Dermis blood vessel endothelial cell (primary cell): ENCODE measurements at places on chromosomes 7 and 10. TPM values are rescaled to one million over a fixed set of nuclear protein-coding genes. Genes with fewer than 3 reads are reported as not detected.

Gene PDK4
- 88.9 and 105 TPM in 2 replicates for total RNA-seq

Gene SLC26A5
- total RNA-seq = 0.85 and 0.93 TPM in 2 replicates

Gene NRAP
- not detected in 2 replicates for total RNA-seq

Gene EIF3A
- 131 and 167 TPM in 2 replicates for total RNA-seq

Gene PNLIP
- total RNA-seq = not detected in 2 replicates

- DNase-seq = no peak
Measured at GRCh38 chr7:41567031-41567730, 135.7 kb downstream of the INHBA start.

GRCh38 chr7:157411580-157411979, 74.8 kb downstream of the DNAJB6 start:
- no peak for DNase-seq

DNA sequence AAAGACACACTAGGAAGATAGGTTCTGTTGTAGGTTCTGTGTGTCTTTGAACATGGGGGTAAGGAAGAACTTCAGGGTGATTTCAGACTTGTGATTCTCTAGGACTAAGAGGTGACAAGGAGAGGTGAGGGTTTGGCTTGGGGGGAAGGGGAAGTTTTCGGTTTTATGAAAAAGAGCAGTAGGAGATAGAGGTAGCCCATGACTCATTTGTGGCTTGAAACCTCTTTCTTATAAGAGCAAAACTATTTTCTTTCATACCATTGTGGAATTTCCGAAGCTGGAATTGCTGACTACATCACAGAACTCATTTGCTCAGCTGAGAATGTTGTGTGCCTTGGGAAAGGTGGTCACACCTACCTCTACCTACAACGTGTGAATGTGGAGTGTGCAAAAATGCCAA, 39.6 kb upstream of the IKZF1 start:
- no peak for DNase-seq

DNA sequence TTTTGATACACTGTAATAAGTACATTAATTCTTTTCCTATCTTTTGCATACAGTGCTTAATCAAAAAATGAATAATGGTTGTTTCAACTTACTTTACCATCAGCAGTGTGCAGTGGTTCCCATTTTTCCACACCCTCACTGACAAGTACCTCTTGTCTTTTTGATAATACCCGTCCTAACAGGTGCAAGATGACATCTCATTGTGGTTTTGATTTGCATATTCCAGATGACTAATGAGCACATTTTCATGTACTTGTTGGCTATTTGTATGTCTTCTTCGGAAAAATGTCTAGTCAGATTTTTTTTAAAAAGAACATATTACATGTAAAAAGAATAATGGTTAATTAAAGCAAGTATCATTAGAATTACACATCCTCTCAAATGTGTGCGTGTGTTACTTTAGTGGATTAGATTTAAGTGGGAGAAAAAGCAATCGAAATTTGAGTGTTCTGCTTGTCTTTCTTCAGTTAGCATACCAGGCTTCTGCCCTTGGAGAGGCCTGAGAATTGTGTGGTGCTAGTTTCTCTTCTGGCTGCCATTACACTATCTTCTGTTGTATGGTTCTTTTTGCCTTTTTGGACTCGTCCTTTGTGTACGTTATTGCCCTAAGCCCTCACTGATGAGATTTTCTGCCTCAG, 291.2 kb downstream of the AUTS2 start:
- DNase-seq = no peak

GRCh38 chr10:104650635-104651331, 9.7 kb downstream of the SORCS3 start:
- no peak for DNase-seq

GRCh38 chr10:86970982-86971231, 2.6 kb downstream of the ADIRF start:
- no peak for DNase-seq

GRCh38 chr7:158420591-158421340, 166.9 kb downstream of the PTPRN2 start:
- DNase-seq = no peak

GRCh38 chr10:18424200-18424599, 227.2 kb downstream of the NSUN6 start:
- DNase-seq = no peak

DNA sequence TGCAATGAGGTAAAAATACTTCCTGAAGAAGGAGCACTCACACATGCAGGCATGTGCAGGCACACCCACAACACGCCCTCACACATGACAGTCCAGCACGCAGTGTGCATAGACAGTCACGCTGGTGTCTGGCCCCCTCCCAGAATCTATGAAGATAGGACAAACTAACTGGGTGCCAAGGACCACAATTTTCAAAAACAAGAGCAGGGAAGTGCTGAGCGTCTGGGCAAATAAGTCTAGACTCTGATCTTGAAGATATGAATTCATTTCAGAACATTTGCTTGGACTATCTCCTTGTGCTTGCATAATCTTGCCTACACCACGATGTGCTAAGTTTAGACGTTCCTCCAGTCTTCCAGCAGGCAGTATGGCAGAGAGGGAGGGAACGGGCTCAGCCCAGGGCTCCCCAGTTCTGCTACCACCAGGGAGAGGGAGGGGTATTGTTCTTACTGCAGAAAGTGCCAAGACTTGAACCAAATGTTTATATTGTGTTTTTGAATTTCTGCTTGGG, 276.5 kb upstream of the KLF6 start:
- no peak for DNase-seq

DNA sequence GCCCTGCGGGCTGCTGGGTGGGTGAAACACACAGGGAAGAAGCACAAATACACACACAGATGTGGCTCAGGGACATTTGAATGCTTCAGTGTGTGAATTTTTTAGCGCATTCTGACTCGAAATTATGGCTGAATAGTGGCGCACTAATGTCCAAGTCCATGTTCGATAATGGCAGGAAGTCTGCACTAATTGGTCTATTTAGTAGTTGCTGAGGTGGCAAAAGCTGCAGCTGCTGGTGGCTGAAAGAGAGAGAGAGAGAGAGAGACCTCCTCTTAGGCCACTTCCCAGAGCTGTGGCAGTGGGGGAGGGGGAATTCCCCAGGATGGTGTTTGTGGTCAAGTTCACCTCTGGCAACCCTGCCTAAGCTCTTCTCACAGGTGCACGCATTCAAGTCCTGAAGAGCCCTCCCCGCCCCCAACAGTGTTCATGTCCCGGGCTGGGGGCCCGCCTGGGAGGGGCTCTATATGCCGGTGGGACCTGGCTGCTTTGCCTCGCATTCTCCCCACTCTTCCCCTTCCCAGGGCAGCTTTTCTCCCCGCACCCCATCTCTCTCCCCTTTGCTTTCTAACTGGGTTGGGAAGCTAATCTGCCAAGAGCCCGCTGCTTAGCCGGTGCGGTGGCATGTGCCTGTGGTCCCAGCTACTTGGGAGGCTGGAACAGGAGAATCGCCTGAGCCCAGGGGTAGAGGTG, 6.0 kb upstream of the MNX1 start:
- no peak for DNase-seq

- DNase-seq = no peak
Measured at GRCh38 chr10:26044141-26044749, 110.2 kb downstream of the MYO3A start.

DNA sequence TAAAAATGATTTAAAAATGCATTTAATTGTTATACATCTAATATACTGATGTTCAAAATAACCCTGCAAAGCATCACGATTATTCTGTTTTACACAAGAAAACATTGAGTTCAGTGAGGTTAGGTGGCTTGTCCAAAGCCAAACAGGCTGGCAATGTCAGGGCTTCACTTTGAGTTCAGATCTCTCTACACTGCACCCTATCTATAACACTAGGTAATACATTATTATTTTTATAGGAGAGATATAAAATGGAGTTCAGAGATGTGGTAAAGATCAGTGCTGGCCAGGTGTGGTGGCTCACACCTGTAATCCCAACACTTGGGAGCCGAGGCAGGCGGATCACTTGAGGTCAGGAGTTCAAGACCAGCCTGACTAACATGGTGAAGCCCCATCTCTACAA, 165.9 kb upstream of the MYO3A start:
- DNase-seq = no peak

- DNase-seq = no peak
Measured at GRCh38 chr7:156160811-156161210, 348.5 kb upstream of the SHH start.

DNA sequence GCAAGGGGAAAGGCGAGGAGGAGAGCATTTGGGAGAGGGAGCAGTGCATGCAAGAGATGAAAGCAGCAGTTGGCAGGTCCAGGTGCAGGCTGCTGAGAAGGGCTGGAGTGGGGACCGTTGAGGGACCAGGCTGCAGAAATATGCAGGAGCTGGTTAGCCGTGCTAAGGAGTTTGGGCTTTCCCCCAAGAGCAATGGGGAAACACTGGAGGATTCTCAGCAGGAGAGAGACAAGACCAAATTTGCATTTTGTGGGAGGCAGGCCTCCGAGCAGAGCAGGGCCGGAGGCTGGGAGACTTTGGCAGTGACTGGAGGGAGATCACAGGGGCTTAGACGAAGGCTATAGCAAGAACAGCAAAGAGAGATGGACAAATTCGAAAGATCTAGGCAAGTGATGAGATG, 11.8 kb downstream of the BTBD16 start:
- no peak for DNase-seq

DNA sequence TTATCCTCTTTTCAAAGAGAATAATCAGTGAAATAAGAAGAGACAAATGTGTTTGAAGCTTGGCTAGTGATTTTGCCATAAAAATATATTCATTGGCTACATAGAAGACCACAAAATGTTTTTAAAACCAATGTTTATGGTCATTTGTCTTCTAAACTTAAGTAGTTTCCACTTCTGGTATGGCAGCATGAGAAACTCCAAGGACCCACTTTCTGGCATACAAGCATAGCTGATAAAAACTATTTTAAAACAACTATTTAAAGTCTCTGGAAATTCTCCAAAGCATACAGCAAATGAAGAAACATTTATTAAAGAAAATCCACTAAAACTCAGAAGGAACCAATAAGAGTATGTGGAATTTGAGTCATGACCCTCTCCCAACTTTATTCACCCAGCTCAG, 89.2 kb upstream of the TOMM7 start:
- no peak for DNase-seq
